Mesendoderm (in vitro differentiated cells): ENCODE measurements at places on chromosomes 4 and X.

- no peak for DNase-seq
Measured at GRCh38 chrX:155695419-155695818, 82.7 kb upstream of the TMLHE start.

DNA sequence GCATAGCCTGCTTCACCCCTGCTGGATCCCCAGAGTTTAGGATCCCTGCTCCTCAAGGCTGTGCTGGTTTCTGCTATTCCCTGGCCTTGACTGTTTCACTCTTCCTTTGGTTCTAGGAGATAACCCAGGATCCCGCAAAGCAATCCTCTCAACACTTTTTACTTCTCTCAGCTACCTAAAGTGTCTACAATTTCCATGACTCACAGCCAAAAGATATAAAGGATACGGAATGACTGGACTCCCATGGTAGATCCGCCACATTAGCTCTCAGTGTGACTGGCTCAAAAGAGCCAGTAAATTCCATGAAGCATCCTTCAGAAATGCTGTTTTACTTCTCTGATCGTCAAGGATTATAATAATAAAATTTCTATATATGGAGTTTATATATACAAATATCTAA, 66.3 kb upstream of the TMEM164 start:
- no peak for DNase-seq

DNA sequence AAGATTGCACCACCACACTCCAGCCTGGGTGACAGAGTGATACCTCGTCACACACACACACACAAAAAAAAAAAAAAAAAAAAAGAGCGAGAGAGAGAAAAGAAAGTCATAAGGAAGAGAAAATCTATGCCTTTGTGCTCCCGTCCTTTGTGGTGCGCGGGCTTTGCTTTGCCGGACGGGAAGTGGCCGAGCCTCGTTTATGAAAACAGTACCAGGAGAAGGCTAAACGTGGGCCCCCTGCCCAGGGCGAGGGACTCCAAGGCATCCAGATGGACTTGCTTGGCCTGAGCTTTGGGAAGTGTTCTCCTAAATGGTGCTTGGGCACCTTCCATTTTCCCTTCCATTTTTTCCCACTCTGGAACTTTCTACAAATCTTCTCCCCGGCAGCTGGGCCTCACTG, 109.3 kb upstream of the LRPAP1 start:
- no peak for DNase-seq

DNA sequence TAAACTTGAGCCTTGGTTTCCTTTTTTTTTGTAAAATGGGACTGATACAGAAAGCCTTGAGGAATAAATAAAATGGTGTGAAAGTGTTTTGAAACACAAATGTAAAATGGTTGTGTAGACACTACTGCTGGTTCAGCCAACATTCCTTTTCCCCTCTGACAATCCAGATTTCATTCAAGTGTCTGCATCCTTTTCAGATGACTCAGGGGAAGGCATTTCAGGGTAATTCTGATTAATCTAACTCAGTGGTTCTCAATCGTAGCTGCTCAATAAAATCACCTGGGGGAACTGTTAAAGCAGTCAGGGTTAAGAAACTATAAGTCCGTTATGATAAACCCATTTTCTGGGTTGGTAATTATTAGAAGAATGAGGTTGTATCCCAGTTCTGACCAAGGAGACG, 4.6 kb downstream of the ARHGAP10 start:
- DNase-seq, result peak; percentile 92

GRCh38 chrX:12138361-12139313, at the start of gene FRMPD4:
Gene FRMPD4, plus strand, starts transcription at chrX:12138473. Its CDS starts 499 bp downstream, at chrX:12138972.
- DNase-seq, result peak; percentile 58

DNA sequence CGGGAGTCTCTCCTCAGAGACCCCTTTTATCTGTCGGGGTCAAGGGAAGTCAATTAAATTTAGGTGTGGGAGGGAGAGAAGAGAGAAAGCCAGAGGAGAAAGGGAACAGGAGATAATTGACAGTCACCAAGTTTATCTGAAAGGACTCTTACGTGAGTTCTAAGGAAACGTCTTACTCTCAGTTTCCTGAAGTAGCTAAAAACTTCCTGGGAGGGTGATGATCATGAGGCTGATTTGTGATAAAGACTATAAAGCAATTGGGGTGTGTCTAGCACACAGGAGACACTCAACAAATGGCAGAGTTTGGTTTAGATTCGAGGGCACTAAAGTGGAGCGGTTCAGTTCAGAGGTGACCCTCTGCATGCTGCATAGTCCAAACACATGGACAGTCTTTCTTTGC, 254.1 kb downstream of the FBXW7 start:
- no peak for DNase-seq

- DNase-seq, result no peak
Measured at GRCh38 chrX:48958635-48959094, 1.3 kb upstream of the OTUD5 start.

GRCh38 chr4:146520896-146521540, 722 bp downstream of the SLC10A7 start:
- no peak for DNase-seq

DNA sequence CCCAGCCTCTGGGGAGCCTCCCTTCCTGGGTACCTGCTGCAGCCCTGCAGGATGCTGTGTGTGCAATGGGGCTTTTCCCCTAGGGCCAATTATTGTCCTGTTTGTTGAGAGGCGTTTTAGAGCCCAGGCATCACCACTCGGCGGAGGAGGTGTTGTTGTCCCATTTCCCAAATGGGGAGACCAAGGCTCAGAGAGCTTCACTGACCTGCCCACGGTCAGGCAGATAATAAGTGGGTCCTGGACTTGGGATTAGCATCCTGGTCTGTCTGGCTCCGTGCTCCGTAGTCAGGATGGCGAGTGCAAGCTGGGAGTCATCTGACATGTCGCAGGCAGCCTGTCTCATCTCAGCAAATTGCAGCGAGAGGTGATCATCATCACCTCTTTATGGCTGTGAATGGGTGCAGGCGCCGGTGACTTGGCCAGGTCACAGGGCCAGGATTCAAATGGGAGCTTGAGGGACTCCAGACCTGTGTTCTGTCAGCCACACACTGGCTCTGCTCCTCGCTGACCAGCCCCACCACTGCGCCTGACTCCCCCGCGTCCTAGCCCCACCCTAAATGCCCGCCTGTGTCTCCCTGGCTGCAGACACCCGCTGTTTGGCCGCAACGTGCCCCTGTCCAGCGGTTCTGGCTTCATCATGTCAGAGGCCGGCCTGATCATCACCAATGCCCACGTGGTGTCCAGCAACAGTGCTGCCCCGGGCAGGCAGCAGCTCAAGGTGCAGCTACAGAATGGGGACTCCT, 16.6 kb downstream of the HTRA3 start:
- no peak for DNase-seq

- DNase-seq, result no peak
Measured at GRCh38 chr4:23929248-23929647, 39.4 kb upstream of the PPARGC1A start.
